ENCODE measurements at places on chromosomes 12 and 14.

DNA sequence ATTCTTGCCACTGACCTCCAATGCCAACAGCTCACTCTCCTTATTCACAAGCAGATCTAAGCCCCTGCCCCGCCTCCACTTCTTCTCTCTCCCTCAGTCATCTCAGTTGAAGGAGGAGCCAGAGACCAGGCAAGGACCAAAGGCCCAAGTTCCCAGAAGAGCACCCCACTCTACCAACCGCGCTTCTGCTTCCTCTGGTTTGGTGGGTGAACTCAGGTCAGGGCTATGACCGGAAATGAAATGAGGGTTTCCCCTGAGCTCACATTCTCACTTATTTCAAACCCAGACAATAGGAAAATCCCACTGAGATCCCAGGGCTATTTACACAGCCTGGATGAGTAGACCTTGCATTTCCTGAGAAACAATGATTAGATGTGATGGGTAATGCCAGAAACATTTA lies 9.9 kb downstream of the DPF3 start:
- DNase-seq = no peak

DNA sequence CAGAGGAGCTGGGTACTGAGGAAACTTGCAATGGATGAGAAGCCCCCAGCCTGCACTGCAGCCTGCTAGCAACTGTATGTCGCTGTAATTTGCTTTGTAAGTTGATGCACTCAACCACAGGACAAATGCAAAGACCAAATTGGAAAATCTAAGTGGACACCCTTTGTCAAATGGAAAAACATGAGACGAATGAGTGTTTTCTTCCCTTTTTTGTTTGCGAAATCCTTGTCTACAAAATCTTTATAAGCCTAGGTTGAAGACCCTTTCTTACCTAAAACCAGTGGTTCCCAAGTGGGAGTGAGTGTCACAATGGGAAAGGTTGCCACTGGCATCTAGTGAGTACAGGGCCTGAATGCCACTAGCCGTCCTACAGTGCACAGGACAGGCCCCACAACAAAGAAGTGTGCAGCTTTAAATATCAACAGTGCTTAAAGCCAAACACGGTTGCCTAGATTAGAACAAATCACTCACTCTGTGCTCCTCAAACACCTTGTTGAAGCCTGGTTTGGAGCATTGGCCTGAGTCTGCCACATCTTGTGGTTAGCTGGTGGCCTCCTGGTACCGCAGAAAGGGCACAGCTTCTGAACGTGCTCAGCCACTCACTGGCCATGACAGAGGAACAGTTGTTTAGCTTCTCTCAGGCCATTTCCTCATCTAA lies 7.6 kb upstream of the VASH1 start:
- no peak for DNase-seq

DNA sequence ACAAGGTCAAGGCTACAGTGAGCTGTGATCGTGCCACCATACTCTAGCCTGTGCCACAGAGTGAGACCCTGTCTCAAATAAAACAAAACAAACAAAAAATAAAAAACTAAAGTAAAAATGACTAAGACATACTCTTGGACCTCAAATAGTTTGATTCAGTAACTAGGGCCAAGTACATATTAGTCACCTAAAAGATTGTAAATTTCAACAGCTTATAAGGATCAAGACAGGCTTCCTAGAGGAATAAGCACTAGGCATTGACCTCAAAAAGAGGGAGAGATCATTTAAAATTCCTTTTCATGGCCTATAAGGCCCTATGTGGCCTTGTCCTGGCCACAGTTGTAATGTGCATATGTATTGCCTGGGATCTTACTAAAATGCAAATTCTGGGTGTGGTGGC lies 46.0 kb upstream of the CHST11 start:
- DNase-seq = no peak

DNA sequence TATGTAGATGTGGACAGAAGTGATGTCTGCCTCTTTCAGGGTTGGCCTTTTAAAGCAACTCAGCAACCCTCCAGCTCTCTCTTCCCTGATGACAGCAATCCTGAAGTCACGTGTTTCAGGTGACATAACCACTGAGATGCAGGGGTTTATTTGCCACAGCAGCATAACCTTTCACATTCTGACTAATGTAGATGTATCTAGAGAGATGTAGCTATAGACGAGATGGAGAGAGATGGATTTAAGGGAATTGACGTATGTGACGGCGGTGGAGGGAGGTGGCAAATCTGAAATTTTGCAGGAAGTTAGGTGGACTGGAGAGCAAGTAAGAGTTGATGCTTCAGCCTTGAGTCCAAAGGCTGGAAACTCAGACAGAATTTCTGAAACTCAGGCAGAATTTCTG lies 126.0 kb downstream of the ZFP36L1 start:
- no peak for DNase-seq

DNA sequence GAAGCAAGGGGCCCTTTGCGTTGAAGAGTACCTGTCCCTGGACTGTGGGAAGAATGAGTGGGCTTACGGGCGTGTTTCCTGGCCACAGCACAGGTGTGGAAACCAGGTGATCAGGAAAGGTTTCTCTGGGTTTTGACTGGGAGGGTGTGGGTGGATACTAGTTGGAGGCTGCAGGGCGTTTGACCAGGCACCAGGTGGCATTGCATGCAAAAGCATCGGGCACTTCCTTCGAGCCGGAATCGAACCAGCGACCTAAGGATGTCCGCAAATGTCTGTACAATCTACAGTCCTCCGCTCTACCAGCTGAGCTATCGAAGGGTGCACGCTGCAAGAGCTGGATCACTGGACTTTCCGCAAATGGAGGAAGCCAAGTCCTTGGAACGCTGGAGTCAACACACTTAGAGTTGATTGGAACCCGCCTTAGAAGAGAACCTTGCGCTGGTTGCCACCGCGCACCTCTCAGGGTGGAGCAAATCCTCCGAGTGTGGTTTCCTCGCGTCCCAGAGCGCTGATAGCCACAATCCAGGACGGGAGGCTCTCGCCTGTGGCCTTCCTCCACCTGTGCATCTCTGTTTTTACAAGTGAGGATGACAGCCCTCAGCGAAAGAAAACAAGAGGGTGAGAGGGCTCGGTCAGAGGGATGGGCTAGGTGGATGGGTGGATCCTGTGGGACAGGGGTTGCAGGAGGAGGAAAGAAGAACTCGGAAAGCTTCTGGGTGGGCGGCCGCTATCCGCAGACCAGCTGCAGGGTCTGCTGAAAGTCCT lies 21.2 kb upstream of the RNASE4 start:
- peak; percentile 68 for DNase-seq

- DNase-seq = no peak
Measured at GRCh38 chr12:92362785-92363184, 217.1 kb upstream of the BTG1 start.

DNA sequence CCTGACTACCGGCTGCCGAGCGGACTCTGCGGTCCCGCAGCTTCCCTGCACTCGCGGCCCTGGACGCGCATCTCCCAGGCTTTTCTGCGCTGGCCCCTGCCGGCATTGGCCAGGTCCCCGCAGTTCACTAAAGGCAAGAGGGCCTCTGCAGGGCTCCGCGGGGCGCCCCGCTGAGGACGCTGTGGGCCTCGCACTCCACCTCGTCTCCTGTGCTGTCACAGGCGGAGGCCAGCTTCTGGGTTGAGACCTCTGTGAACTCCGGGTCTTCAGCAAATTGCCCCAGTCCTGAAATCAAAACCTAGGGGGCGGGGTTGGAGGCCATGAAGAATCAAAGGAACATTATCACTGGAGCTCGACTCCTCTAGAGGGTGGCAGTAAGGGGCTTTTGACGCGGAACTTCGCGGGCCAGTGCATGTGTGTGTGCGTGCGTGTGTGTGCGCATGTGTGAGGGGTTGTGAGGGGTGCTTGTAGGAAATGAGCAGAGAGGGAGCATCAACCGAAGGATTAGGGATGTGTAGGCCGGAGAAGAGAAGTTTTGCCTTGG lies 68.5 kb upstream of the CAPRIN2 start:
- no peak for DNase-seq

GRCh38 chr12:47991106-47992061 lies 12.9 kb downstream of the COL2A1 start:
- DNase-seq = no peak

GRCh38 chr14:55749946-55750345 lies 169.9 kb downstream of the KTN1 start:
- DNase-seq = no peak

GRCh38 chr14:75496755-75497154 lies 25.5 kb upstream of the BATF start:
- no peak for DNase-seq

GRCh38 chr12:104748790-104749189 lies 209.3 kb downstream of the SLC41A2 start:
- no peak for DNase-seq

DNA sequence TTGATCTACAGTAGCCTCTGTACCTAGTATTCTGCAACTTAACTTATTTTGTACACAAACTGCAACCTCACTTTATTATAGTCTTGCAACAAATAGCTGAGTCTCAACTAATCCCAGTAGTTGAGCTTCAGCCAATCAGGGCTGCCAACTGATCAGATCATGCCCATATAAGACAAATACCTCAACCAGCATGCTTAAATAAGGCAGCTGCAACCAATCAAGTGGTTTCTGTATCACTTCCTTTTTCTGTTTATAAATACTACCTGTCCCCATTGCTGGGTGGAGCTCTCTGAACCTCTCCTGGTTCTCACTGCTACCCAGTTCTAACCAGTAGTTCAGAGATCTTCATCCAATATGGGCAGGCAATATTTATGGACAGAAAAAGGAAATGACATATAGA lies 248.5 kb upstream of the FBXO33 start:
- DNase-seq = no peak

DNA sequence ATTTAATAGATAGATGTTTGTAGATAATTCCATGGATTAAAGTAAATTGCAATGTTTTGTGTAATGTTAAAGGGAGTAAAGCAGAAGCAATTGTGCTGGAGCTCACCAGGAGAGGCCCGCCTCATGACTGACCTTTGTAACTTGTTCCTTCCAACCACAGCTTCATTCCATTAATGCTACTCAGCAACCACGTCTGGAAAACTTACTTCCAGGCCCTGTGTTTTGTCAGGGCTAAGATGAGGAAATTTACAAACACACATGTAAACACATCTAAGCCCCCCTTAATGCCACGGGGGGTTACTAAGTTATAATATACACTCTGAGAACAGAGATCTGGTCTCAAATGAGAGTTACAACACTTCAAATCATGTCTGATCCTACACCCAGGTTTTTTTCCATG lies 12.4 kb downstream of the LUM start:
- no peak for DNase-seq

DNA sequence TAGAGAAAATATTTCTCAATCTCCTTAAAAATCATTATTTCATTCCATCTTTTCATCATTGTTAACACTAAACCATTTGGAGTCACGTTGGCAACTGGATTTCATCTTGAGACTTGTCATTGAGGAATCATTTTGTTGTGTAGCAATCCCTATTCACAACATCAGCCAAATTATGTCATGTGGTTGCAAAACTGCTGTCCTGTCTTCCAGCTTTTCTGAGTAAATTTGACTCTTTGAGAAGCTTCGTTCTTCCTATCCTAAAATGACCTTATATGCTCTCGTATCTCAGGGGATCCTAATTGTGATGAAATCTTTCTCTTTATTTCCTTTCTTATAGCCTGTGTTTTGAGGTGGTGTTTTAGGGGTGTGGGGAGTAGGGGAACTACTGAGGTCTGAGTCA lies 30.6 kb upstream of the KICS2 start:
- DNase-seq = no peak

- no peak for DNase-seq
Measured at GRCh38 chr12:10016881-10017280, 6.5 kb downstream of the CLEC12B start.

DNA sequence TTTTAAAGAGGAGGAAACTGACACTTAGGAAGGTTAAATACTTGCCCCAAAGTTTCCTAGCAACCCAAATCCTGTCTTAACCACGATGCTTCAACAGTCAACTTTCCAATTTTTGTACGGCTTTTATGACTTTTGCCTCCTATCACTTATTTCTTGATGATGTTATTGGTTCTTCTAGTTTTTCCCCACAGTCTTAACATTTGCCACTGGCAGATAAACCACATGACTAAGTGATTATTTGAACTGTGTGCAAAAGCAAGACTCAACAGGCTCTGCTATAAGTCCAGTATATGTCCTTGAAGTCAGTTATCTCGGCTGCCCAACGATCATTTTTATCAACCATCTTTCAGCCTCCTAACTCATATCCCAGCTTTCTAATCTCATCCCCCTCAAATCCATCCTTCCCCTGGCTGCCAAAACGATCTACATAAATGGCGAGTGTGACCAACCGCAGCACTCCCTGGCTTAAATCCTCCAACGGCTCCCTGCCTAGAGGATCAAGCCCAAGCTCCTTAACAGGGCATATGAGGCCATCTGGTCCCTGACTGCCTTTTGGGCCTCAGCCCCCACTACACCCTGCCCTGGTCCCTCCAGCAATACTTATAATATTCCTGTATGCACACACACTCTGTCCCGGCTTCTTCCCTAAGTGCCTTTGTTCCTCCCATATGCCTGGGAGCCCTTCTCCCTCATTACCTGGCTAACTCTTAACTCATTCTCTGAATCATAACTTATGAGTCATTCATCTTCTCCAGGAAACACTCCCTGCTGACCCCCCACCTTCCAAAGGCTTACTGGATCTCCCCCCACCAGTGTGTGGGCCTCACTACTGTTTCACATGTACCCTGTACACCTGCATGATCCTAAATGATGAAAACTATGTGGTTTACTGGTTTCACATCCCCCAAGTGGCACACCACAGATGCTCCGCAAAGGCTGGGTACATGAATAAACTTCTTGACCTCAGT lies 8.8 kb downstream of the VPS37B start:
- no peak for DNase-seq

DNA sequence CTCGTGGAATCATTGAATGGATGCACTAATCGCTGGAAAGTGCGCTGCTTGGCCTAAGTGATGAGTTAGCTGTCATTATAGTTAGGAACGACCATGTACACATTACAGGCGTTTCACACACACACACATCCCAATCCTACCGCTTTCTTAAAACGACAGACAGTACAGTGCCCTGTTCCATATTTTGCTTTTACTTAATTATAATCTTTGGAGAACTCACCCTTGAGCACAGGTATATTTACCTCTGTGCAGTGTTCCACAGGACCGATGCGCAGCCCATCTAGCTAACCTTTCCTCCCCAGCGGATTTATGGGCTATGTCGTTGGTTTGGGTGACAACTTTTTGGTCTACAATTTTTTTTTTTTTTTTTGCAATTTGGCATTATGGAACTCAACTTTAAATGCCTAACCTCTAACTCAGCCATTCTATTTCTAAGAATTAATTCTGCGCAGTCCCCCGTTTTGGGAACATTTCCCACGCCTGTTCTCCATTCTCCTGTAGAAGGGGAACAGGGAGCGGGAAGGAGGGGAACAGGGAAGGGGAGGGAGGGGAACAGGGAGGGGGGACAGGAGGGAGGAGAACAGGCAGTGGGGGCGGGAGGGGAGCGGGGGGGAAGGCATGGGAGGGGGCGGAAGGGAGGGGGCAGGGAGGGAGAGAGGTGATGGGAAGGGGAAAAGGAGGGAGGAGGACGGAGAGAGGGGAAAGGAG lies 663 bp upstream of the ULK1 start:
- no peak for DNase-seq

- DNase-seq = peak; percentile 64
Measured at GRCh38 chr12:3122841-3123678, 45.9 kb downstream of the TSPAN9 start.

- DNase-seq = no peak
Measured at GRCh38 chr14:32450919-32451675, 122.0 kb downstream of the AKAP6 start.

GRCh38 chr14:95946867-95947266 lies 70.2 kb downstream of the TUNAR start:
- DNase-seq = no peak

Measured in CMK (cell line).